Stimulated activated CD8-positive, alpha-beta memory T cell treated with anti-CD3 and anti-CD28 coated beads, Interleukin-4, amount 100 ng/mL, for 24 hours (primary cell): ENCODE measurements at places on chromosomes 3 and 15.

GRCh38 chr15:74470631-74471395, 9.9 kb upstream of the UBL7 start:
- no peak for DNase-seq

GRCh38 chr3:143644370-143645089, 203.7 kb downstream of the SLC9A9 start:
- no peak for DNase-seq

DNA sequence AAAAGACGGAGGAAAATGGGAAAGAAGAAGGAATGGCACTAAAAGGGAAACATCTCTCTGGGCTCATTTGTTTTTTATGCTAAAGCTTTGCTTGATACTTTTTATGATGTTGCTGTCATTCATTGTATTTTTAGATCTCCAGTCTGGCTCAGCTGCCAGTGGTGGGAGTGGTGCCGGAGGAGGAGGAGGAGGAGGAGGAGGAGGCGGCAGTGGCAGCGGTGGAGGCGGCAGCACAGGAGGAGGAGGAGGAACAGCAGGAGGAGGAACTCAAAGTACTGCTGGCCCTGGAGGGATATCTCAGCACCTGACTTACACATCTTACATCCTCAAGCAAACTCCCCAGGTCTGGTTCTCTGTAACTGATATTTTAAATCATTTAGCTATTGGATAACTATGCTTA, 49.6 kb downstream of the MAP6D1 start:
- DNase-seq = no peak

- DNase-seq = no peak
These were observed 48.9 kb upstream of the ALCAM start for GRCh38 chr3:105317841-105318240.

- no peak for DNase-seq
These were observed 140.1 kb upstream of the TMEM108 start for GRCh38 chr3:132898141-132898540.

DNA sequence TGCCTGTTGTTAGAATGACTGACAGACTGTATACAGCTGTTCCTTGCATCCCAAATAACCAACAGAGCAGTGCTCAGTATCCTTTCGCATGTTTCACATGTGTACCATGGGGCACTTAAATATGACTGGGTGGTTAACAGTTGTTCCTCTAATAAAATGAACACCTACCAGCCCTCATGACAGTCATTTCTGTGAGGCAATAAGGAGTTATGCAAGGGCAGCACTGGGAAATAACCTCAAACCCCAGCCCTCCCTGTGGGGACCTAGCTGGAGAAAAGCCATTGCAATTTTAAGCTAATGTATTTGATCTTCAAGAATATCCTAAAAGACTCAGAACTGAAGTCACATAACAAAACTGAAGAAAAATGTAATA, 7.3 kb downstream of the RFT1 start:
- DNase-seq = no peak

DNA sequence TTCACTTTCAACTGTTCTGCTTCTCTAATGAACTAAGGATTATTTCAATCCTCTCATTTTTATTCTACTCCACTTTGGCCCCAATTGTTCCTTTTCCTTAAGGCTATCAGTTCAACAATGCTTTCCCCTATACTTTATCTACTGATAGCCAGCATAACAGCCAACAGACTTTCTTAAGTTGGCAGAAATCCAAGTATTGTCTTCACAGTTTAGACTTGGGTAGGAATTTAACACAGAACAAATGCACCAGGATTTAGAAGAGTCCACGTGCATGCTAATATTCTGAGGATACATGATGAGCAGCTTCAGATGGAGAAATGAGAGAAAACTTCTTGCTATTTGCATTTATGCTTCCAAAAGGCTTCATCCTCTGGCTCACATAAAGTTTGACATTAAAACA, 54.8 kb downstream of the FBN1 start:
- no peak for DNase-seq
